ENCODE measurements at places on chromosomes 5 and 9.
A peak's percentile ranks its signal among the peaks of the same experiment; 100 is the strongest.

DNA sequence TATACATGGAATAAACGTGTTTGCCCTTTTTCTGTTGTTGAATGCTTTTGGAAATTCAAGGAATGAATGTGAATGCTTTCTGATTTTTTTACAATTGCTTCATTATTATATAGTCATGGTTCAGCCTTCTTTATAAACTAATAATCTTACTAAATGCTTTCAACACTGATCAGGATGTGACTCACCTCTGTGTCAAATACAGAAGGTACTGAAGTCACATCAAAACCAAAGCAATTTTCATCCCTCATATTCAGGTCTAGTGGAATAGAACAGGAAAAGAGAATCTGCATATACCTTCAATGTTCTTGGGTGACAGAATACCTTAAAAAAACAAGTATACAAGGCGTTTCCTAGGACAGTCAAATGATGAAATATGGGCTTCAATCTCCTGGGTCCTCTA lies 170.7 kb downstream of the PDE4D start:
- no peak for DNase-seq

GRCh38 chr5:81893961-81894360 lies 77.9 kb upstream of the ATG10 start:
- DNase-seq = no peak

DNA sequence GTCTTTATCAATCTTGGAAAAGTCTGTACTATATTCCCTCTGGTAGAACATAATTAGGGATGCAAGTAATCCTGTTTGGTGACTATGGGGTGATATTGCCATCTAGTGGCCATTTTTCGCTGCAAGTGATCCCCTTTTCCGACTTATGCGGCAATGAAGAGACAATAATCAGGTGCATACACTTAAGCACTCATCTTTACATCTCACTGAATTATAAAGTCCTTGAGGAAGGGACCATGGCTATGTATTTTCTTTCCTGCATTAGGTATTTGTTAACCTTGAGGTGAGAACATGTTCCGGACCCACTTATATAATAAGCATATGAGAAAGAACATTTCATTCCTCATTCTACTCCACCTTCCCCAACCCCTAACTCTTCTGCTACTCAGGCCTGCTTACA lies 19.6 kb upstream of the LIX1 start:
- peak; percentile 80 for DNase-seq

- DNase-seq = no peak
Observed at GRCh38 chr9:131862261-131862660, 122.4 kb upstream of the RAPGEF1 start.

DNA sequence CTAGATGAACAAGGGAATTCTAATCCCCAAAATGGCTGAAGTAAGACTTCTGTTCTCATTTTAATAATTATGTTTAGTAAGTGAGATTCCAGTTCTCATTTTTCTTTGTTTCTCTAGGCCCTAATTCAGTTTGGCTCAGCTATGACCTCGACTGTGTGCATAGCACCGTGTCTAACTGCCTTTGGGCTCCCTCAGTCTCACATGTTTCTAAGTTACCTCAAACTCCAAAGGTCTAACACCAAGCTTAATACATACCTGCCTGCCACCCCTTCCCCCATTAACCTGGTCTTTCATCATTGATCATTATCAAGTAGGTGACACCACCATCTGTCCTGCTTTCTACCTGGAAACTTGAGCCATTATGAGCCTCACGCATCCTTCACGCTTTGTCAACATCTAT lies 273.2 kb downstream of the SAXO1 start:
- no peak for DNase-seq

DNA sequence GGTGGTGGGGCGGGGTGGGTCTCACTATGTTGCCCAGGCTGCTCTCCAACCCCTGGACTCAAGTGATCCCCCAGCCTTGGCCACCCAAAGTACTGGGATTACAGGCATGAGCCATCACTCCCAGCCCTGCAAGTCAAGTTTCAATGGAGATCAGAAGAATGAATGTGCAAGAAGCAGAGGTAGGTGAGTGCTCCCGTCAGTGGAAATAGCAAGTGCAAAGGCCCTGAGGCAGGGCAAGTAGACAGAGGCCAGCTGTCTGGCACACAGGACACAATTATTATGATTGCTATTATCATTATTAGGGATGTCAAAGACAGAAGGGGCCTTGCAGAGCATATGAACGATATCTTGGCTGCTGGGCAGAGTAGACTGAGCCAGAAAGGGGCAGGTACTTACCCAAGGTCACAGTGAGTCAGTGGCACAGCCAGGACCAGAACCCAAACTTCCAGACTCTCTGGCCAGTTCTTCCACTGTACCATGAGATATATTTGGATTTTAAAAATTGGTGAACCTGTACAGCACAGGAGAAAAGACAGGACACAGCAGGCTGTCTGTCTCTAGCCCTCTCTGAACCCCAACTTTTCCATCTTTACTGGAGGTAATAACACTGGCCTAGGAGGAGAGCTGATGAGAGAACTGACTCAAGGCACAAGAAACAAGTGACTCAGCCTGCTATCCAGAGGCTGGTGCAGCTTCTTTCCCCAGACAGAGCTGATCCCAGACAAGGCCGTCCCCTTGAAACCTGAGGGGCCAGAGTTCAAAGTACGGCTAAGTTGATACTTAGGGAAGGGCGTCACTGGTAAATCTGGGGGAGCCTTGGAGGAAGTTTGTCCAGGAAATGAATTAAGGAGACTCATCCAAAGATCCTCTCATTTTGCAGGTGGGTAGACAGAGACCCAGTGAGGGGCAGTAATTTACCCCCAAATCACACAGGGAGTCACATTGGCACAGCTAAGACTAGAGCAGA lies 1.4 kb downstream of the HDHD3 start:
- DNase-seq = peak; percentile 76

- DNase-seq = no peak
Observed at GRCh38 chr5:149639737-149640136, 58.4 kb downstream of the ARHGEF37 start.

- peak; percentile 26 for DNase-seq
Observed at GRCh38 chr5:150058480-150059126, 27.8 kb downstream of the CSF1R start.

GRCh38 chr5:81172710-81173109 lies 60.4 kb upstream of the CKMT2 start:
- no peak for DNase-seq

DNA sequence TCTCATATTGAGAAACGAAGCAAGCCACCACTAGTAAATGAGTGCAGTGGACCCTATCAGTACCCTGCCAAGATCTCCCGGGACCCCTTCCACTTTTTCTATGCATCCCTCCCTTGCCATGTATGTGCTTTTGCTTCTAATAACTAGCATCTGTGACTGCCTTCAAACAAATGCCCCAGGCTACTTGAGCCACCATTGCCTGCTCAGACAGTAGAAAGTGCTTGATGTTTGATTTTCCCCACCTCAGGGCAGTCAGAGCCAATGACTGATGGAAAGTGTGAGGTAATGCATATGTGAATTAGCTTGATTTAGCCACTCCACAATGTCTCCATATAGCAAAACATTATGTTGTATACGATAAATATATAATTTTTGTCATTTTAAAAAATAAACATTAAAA lies 797.3 kb upstream of the ACO1 start:
- DNase-seq = no peak

- DNase-seq = no peak
Observed at GRCh38 chr5:65017636-65018035, 248.9 kb downstream of the CWC27 start.

GRCh38 chr5:180628827-180629750 lies 20.3 kb downstream of the FLT4 start:
- DNase-seq = no peak

DNA sequence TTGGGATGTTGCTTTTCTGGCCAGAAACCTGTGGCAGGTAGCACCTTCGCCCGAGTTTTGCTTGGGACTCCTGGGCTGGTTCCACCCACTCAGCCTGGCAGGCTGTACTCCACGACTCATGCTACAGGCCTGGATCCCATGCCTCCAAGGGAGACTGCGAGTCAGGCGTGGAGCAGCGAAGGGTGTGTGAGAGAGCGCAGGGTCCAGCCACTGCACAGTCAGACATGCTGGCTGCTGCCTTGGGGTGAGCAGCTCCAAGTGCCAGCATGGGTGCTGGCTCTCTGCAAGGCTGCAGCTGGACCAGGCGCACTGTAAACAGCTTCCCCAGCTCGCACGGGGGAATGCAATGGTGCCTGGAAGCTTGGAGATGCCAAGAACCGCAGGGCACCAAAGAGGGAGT lies 249.6 kb upstream of the EDIL3 start:
- no peak for DNase-seq

DNA sequence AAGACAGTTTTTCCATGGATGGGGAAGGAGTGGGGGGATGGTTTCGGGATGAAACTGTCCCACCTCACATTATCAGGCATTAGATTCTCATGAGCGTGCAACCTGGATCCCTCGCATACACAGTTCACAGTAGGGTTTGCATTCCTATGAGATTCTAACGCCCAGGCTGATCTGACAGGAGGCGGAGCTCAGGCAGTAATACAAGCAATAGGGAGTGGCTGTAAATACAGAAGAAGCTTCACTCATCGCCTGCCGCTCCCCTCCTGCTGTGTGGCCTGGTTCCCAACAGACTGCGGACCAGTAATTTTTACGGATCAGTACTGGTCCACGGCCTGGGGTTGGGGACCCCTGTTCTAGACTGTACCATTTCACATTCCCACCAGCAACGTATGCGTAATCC lies 68.3 kb upstream of the OTULINL start:
- peak; percentile 45 for DNase-seq

DNA sequence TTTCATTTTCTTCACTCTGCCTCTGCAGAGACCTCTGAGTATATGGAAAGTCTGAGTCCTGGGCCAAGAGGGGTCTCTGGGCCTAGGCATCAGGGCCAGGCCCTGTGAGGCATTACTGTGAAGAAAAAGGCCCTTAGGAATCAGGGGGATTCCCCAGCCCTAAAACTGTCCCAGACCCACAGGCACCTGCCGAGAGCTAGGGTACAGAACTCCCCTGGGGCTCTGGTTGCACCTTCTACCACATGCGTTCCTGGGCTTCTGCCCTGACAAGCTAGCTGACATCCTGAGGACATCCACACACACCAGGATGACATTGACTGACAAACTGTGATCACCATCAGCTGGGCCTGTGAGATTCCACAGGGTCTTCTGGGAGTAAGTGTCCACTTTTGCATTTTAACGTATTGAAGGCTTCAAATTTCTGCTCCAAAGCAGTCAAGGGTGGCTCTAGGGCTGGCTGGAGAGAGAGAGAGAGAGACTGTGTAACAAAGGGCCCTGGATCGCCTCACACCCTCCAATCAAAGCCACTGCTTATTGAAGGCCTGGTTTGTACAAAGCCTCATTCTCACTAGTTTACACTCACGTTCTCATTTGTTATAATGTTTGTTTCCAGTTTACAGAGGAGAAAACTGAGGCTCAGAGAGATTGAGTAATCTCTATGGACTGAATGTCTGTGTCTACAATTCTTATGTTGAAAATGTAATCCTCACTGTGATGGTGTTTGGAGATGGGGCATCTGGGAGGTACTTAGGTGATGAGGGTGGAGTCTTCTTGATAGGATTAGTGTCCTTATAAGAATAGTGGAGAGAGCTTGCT lies 45.1 kb downstream of the TGFBI start:
- no peak for DNase-seq

DNA sequence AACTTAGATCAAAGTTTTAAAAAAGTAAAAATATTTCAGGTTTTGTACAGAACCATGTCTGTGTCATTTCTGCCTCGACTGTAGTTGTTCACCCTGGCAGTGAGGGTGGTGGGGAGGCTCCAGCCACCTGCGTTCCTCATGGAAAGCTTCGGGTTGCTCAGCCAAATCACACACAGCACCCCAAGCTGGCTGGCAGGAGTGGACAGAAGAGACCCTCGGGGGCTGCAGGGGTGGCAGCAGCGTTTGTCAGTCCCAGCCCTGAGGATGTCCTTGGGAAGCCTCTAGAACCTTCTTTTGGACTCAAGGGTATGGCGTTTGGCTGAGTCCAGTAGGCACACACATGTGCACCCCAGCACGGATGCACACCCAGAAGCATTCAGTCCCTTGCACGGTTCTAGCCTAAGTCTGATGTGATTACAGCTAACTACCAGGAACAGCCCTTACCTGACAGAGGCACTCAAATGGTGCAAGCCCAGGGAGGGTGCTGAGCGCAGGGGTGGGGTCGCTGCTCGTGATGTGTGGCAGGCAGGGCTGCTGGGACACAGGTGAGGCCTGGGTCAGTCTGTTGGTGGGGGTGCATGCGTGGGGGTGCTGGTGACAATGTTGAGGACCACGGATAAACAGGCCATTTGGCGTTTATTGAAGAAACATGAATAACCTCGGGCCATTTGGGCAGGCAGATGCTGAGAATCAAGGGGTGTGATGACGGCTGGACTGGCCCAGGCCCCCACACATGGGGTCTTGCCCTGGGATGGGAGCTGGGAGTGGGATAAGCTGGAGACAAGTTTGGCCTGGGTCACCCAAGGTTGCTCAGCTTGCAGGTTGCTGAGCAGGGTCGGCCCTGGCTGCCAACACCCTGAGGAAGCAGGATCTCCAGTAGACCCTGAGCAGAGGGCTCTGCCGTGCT lies 103.4 kb downstream of the PHF2 start:
- peak; percentile 12 for DNase-seq

DNA sequence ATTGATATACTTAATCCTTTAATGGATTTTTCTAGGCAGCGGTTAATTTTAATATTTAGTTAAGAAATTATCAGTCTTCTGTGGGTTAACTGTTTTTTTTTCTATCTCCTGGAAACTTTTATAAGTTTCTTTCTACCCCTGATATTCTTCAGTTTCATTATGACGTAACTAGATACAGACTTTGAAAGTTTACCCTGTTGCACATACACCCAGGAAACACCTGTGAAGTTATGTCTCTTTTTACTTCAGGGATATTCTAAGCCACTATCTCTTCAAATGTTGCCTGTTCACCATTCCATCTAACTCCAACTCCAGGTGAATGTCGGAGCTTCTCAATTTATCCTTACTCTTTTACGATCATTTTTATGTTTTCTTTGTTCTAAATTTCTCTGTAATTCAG lies 329.0 kb downstream of the ICE1 start:
- DNase-seq = no peak

GRCh38 chr9:1434052-1434767 lies 384.1 kb downstream of the DMRT2 start:
- no peak for DNase-seq

DNA sequence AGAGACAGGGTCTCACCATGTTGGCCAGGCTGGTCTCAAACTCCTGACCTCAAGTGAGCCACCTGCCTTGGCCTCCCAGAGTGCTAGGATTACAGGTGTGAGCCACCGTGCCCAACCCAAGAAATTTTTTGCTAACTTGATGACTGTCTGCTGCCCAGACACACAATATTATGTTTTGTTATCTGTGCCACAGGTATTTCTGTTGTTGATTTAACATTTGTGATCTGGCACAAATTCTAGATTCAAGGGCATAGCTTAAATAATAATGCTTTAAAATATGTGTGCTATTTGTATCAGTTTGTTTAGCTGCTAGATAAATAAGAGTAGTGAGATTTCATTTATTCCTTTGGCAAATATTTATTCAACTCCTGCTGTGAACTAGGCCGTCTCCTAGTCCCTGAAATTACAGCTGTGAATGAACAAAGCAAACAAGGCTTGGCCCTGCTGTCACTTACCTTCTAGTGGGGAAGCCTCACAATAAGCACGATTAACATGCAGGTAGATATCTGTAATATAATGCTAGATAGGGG lies 35.3 kb downstream of the GAPVD1 start:
- DNase-seq = peak; percentile 18
